Amygdala (tissue), 56 donors: ENCODE measurements at places on chromosomes 7 and 10.

DNA sequence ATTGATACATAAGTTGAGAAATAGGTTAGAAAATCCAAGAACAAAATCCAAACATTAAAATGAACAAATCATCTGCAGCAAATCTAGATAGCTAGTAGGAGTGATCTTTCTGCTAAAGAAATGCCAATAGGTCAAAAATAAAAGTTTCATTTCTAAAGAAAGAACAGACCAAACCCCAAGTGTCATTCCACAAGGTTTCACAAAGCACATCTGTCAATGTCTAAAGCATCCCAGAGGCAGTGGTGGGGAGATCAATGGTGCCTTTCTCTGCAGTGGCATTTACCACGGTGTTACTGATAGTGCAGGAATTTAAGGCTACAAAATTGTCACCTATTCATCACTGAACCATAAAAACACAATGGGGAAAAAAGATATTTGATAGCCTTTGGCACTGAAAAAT, 147.9 kb downstream of the PARD3 start:
- DNase-seq, result no peak

GRCh38 chr10:125692196-125692595, 9.2 kb upstream of the TEX36 start:
- no peak for DNase-seq

DNA sequence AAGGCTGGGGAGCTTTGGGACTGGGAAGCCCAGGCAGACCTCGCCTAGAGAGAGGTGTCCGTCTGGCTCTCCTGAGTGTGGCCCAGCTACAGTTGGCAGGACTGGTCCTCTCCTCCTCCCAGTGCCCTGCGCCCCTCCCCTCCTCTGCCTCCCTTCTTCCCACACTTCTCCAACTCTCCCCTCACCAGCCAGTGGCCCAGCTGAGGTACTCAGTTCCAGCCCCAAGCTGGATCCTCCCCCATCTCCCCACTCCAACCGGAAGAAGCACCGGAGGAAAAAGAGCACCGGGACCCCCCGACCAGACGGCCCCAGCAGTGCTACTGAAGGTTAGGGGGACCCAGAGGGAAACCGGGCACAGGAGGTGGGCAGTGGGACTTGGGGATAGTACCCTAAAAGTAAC, 27.7 kb downstream of the GBX1 start:
- DNase-seq, result no peak

DNA sequence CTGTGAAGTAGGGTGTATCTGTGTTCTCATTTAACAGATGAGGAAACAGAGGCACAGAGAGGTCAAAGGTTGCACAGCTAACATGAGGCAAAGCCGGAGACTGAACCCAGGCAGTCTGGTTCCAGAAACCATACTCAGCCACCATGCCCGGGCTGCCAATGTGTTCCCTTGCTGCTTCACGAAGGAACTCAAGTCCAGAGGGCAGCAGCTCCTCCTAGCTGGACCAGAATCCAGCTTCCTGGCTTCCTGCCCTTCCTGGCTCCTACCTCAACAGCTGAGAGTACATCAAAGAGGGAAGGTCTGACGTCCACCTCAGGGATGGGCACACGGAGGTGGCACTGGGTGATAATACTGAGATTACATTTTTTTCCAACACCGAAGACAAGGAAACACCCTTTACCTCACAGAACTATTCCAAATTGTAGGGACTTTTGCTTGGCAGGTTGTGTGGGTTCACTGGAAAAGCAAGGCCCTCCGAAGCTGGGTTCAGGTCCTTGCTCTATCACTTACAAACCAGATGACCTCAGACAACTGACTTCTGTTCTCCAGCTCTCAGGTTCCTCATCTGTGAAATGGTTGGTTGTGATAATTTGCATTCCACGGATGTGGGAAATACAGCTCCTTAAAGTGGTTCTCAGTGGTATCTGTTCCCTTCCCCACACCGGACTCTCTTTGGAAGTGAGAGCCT, 154.1 kb upstream of the ZMIZ1 start:
- no peak for DNase-seq
